ENCODE measurements at places on chromosomes 7 and 10.

DNA sequence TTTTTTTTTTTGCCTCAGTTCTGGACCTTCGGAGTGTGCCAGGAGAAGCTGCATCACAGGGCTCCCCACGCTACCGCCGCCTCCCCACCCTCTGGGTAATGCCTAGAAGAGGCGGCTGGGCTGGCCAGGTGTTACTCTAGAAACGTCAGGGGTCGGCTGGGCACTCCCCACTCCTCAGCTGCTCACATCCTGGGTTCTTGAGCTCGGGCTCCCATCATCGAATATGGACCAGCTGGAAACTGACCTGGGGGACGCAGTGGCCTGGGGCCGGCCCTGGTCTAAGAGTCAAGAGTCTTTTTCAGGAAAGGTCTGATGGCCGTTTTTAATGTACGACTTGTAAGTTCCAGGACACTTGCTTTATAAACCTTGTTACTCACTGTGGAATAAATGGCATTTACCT is 326.5 kb downstream of the WDR37 start:
- no peak for DNase-seq

- no peak for DNase-seq
Measured at GRCh38 chr10:124035928-124036558, 57.4 kb downstream of the CHST15 start.

GRCh38 chr7:121109145-121109544 is 120.6 kb downstream of the CPED1 start:
- peak; percentile 39 for DNase-seq

DNA sequence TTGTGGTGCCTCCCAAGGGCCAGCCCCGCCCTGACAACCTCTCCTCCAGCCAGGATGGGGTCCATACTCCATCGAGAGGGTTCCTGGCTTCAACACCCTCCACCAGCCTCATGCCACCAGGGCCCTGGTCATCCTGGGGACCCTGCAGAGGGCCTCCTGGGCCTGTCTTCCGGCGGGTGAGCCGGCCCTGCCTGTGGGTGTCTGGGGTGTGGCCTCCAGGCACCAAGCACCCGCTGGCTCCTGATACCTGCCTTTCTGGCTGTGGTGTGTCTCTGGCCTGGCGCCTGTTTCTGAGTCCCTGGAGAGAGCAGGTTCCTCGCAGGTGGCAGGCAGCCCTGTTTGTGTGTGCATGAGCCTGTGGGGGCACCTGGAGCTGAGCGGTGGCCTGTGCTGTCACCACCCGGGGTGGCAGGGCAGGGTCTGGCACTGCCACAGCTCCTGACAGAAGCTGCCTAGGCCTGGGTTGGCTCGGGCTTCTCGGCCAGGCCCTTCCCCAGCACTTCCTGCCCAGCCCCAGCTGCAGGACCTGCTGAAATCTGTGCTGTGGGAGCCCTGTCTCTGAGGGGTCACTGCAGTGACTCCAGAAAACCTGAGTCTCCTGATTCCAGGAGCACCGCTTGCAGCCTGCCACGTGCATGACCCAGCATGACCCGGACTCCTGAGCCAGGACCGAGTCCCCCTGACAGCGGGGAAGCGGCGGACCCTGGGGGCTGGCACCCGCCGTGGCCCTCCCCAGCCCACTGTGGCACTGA is 18.4 kb downstream of the ADAM8 start:
- no peak for DNase-seq

GRCh38 chr10:59829601-59830000 is 76.3 kb upstream of the MRLN start:
- no peak for DNase-seq

DNA sequence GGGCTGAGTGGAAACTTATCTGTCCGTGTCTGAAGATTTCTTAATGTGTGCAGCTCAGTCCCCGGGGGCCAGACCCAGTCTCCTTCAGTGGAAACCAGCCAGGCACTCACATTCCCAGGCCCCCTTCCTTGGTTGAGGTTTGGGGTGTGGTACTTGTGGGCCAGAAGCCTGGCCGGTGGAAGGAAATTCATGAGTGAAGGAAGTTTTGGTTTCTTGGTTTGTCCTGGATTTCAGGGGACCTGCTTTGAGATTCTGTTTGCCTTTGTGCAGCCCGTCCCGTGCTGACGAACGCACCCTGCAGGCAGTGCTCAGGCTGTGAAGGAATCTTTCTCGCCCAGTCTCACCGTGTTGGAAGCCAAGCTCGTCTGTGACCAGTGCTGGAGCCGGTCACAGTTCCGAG is 2.9 kb downstream of the INPP5A start:
- peak; percentile 38 for DNase-seq

DNA sequence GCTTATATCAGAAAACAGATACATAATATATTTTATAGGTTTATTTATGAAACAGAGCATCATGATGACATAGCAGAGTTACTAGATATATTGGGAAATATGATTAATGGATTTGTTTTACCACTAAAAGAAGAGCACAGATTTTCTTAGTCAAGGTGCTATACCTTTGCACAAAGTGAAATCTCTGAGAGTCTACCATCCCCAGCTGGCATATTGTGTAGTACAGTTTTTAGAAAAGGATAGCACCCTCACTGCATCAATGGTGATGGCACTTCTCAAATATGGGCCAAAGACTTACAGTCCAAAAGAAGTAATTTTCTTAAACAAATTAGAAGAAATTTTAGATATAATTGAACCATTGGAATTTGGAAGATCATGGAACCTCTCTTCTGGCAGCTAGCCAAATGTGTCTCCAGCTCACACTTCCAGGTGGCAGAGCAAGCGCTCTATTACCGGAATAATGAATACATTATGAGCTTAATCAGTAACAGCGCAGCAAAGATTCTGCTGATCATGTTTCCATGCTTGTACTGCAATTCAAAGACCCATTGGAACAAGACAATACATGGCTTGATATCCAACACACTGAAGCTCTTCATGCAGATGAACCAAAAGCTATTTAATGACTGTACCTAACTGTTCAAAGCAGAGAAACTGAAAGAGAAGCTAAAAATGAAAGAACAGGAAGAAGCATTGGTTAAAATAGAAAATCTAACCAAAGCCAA is 21.9 kb upstream of the CREB3L2 start:
- no peak for DNase-seq

Measured in GM23338 (cell line).